ENCODE measurements at places on chromosomes 13 and 19.
A peak's percentile ranks its signal among the peaks of the same experiment; 100 is the strongest.

- no peak for DNase-seq
These were observed 8.7 kb upstream of the UQCR11 start for GRCh38 chr19:1613808-1614570.

GRCh38 chr19:10095622-10095947, 6.9 kb downstream of the ANGPTL6 start:
- DNase-seq, result no peak

DNA sequence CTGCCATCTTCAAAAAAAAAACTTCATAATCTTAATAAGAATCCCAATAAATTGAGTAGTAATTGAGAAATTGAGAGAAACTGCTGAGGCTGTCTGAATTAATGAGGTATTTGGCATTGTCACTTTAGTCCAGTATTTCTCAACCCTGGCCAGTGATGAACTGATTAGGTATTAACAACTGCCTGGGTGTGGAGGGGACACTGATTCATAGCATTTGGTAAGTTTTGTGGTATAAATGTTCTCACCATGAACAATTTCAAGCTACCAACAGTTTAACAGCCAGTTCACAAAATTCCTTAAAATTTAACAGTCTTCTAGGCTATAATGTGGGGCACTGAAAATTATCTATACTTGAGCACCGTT, 18.3 kb downstream of the GPC6 start:
- no peak for DNase-seq

DNA sequence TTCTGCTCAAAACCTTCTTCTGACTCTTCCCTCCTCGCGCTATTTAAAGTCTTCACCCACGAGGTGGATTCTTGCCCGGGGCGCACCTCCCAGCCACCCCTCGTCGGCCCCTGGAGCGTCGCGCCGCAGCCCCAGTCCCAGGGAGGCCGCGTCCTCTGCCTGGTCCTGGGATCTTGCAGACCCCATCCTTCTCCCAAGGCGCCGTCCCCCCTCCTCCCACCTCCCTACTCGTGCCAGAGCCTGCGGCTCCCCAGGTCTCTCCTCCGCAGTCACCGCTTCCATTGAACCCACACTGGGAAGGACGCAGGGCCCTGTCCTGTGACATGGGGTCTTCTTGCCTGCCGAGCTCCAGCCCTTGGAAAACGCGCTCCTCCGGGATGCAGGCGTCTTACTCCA, 486 bp downstream of the ZNF808 start:
- DNase-seq, result peak; percentile 24

DNA sequence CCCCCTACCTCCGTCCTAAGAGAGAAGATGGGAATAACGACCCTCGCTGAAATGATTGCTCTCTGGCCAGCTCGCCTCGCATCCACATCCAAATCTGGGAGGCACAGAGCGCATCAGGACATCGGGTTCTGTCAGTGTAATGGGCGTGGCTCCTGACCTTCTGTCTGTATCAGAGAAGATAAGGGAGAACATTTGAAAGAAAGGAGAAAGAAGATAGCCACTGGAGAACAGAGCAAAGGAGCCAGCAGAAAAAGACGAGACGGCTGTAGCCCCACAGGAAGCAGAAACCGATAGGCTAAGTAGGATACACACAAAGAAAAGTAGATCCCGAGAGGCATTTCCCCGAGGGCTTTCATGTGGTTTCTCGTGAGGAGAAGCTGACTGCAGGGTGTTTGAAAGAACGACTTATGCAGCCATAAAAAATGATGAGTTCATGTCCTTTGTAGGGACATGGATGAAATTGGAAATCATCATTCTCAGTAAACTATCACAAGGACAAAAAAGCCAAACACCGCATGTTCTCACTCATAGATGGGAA, 14.0 kb upstream of the GJB2 start:
- no peak for DNase-seq

GRCh38 chr19:50000841-50001557, 24.2 kb downstream of the VRK3 start:
- no peak for DNase-seq

DNA sequence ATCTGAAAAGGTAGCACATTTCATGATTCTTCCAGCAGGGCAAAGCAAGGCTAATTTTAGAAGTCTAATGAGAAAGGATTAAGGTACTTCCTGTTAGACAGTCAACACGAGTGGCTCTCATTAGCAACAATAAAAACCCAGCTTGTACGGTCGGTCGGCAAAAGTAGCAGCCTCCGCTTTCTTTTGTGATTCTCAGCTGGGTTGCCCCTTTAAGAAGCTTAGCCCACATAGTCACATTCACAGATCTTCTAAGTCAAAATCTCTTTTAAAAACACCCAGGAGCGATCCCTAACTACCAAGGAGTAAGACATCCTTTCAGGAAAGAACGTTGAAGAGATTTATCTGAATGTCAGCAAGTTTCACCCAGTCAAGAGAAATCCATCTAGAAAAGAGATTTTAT, 684.8 kb downstream of the DIAPH3 start:
- no peak for DNase-seq

GRCh38 chr13:93915269-93915809, 564.1 kb downstream of the DCT start:
- DNase-seq, result peak; percentile 30

- DNase-seq, result no peak
These were observed 2.6 kb downstream of the MBNL2 start for GRCh38 chr13:97224544-97225300.

DNA sequence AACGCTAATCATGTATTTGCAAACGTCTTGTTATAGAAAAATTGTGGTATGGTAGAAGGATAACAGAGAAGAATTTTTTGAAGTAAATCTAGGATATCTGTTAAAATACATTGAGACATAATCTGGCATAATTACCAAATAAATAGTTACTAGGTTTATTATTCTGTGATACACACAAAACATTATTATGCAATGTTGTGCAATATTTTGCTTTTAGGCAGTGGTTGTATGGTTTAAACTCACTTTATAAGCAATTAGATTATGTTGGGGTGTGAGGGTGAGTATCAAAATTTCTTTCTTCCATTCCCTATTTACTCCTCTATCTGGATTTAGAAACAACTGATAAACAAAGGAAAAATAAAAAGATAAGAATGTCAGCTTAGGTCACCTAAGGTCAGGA, 385.6 kb downstream of the SLITRK6 start:
- no peak for DNase-seq

DNA sequence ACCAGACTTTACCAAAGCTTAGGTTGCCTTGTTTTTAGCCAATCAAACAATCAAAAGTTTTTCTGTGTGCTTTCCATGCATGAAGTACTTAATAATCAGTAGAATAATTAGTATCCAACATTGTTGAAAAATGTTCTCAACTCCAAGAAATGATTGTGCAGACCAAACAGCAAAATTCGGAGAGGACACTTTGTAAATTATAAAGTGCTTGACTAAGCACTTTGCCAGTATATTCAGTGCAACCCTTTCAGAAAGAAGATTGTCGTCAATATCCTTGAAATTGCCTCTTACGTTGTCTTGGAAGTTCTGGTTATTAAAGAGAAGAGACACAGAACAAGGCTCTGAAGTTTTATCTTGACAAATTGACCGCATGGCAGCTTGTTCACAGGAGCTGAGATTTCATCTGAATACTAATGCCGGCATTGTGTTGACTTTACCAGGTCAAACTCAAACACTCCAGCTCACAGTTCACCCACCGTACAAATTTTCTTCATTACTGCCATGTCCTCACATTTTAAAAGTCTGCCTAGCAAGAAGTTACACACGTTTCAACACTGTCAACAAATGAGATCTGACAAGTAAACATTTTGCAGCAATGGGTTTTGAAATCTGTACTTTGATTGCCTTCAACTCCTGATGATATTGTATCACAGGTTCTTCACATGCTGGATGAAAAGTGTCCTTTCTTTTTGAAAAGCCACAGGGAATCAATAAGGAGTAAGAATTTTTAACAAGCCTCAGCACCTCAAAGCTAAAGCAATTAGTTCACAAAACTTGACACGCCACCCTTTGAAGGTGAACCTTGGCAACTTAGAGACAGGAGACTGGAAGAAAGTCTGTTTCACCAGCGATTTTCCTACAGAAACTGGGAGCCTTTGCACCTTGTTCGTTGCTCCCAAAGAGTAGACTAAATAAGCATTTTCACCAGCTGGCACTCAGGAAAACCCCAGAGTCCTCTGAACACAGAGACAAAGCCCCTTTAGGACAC, 150.9 kb downstream of the RFC3 start:
- DNase-seq, result no peak

DNA sequence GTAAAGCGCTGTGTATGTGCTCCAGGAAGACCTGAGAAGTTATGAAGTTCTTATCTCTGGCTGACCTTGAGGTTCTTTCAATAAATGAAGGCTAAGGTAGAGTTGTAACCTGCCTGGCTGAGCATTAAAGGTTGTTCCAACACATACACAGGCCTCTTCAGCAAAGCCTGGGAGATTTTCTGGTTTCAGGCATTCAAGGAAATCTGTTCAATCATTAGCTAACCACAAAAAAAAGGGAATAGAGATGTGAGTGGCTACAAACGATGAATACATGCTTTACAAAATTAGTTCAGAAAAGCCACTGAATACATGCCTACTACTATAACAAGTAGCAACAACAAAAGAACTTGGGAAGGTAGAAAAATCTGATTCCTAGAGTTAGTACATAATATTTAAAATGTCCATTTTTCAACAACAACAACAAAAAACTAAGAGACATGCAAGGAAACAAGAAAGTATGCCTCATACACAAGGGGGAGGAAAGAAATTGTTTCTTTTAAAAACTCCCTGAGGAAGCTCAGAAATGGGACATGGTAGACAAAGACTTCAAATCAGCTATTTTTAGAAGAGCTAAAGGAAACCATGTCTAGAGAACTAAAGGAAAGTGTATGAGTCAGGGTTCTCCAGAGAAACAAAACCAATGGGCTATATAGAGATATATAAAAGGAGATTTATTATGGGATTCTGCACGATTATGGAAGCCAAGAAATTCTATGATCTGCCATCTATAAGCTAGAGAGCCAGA, 191.5 kb upstream of the IPO5 start:
- DNase-seq, result no peak

DNA sequence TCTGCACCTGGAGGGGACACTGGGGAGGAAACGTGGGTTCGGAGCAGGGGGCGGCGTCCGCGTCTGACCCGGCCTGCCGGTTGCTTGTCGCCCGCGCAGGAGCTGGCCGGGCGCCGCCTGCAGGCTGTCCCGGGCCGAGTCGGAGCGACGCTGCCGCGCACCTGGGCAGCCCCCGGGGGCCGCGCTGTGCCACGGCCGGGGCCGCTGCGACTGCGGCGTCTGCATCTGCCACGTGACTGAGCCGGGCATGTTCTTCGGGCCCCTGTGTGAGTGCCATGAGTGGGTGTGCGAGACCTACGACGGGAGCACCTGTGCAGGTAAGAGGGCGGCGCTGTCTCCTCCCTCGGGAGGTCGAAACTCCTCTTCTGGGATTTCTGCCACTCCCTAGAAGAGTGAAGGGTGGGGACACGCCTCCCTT, 1.3 kb downstream of the ITGBL1 start:
- DNase-seq, result no peak

DNA sequence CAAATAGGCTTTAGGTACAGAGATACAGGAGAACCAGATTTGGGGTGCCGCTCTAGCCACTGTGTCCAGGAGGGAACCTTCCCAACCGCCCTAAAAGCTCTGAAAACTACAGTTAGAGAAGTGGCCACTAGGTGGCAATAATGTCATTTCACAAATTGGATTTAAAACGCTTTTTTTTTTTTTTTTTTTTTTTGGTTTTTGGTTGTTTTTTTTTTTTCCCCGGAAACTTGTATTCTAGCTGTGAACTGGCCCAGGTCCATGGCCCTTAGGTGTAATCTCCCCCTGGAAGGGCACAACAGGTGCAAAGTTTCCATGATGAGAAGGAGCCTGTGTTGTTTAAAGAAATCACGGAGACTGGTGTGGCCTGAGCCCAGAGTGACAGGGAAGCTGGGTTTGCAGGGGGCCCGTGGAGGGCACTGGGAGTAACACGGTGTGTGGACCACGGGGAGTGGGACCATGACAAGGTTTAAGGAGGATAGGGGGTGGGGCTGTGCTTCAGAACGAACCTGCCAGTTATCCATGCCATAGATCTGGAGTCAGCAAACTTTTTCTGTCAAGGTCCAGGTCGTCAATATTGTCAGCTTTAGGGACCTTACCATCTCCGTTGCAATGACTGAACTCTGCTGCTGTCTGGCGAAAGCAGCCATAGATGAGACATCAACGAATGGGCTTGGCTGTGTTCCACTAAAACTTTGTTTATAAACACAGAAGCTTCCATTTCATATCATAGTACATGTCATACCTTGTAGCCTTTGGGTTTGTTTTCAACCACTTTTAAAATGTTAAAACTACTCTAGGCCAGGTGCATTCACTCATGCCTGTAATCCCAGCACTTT, 10.1 kb downstream of the OR1I1 start:
- DNase-seq, result peak; percentile 36

GRCh38 chr13:72186730-72187422, 319.9 kb upstream of the DACH1 start:
- no peak for DNase-seq

GRCh38 chr19:3572132-3572854, 451 bp upstream of the HMG20B start:
- peak; percentile 98 for DNase-seq

DNA sequence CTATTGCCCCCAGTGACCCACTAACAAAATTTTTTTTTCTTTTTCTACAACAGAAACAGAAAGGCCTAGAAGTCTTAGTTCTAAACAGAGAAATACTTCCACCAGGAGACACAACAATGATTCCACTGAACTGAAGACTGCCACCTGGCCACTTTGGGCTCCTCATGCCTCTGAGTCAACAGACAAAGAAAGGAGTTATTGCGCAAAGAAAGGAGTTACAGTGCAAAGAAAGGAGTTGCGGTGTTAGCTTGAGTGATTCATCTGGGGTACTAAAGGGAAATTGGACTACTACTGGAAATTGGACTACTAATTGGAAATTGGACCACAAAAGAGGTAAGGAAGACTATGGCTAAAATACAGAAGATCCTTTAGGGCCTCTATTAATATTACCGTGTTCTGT, 116.6 kb downstream of the PCDH17 start:
- DNase-seq, result no peak

GRCh38 chr13:72839831-72840426, 58.0 kb downstream of the PIBF1 start:
- DNase-seq, result peak; percentile 56

- no peak for DNase-seq
These were observed 20.2 kb downstream of the CHAMP1 start for GRCh38 chr13:114334305-114335053.

GRCh38 chr13:98300956-98301641, 124.0 kb upstream of the RNF113B start:
- DNase-seq, result peak; percentile 52

- DNase-seq, result no peak
These were observed 78.2 kb downstream of the SHISA2 start for GRCh38 chr13:25973576-25973975.

GRCh38 chr13:84784443-84785153, 902.3 kb upstream of the SLITRK1 start:
- no peak for DNase-seq

DNA sequence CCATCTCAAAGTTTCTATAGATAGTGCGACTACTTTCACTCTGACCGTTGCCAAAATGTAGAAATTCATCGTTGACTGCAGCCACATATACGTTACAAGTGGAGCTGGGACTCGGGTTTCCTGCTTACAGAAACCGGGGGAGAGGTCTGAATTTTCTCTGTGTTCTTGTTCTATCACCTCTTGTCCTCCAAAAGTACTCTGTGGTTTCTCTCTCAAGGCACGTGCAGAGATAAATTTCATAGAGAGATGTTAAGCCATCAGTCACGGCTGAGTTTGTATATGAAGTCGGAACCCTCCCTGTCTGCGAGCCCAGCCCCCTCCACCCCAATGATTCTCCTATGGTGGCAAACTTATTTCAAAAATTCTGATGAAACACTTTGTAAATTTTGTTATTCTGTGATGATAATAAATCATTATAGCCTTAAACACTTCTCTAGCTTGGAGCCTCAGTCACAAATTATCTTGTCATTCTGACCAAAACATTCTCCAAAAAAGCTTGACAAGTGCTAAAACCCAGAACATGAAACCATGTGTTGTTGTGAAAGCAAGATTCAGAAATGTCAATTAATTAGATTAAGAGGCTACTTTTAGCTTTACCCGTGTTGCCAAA, 87.5 kb downstream of the TSHZ3 start:
- DNase-seq, result no peak
